ENCODE measurements at places on chromosomes 3 and 15.

DNA sequence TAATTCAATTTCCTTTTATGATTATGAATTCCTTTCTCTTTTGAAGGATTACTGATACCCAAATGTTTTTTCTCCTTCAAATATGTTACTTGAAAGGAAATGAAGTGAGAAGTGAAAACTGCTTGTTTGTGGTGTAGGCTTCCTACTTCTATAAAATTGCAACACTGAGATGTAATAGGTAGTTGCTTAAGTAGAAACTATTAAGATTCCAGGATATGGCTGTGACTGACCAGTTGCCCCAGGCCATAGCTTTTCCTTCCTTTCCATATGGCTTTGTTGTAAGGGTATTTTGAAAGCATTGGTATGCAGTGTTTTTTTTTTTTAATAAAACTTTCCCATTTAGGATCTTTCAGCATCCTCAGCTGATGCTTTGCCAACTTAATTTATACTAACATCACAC lies 28.5 kb downstream of the DNAJC13 start:
- DNase-seq: no peak

- no peak for DNase-seq
Observed at GRCh38 chr3:68667346-68667745, 265.0 kb downstream of the TAFA4 start.

- no peak for DNase-seq
Observed at GRCh38 chr15:33757516-33758232, 210.6 kb upstream of the CHRM5 start.

DNA sequence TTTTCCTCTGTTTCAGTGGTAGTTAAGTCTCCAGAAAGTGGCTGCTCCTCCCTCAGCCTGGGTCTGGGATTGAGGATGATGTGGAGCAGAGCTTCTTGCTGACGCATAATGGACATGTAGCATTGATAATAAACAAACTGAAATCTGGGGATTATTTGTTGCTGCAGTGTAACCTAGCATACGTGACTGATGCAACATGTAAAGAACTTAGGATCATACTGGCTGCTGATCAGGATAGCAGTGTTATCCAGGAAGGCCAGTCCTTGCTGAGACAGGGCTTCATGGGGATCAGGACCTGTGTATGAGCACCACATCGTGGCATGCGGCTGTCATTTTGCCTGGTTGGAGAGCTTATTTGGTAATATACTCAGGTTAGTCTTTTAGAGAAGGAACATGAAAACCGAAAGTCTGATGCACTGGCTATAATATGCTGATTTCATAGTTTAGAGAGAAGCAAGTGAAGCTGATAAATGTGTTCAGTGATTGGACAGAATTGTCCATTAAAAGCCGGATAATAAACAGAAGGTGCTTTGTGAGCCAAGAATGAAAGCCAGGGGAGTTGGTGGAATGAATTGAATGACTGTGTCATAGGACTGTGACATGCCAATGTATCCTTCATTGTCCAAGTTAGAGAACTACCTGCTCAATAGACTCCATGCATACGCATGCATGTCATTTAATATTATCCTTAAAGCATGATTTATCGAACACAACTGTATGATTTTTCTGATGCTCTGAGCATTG lies 4.1 kb downstream of the MINAR1 start:
- no peak for DNase-seq

DNA sequence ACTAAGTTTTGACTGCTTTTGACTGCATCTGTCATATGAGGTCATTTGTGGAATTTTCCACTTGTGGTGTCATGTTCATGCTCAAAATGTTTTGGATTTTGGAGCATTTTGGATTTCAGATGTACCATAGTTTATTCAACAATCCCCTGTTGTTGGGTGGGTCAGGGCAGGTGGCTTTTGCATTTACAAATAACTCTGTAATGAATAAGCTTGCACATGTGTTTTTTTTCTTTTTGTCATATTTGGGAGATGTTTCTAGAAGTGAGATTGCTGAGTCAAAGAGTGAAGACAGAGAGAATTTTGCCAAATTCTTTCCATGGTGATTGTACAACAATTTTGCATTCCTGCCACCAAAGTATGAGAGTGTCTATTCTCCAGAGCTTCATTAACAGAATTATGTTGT lies 62.4 kb upstream of the ADPGK start:
- DNase-seq: no peak

- no peak for DNase-seq
Observed at GRCh38 chr3:170454509-170454908, 35.8 kb downstream of the CLDN11 start.

GRCh38 chr3:79672731-79673130 lies 95.1 kb downstream of the ROBO1 start:
- DNase-seq: no peak

DNA sequence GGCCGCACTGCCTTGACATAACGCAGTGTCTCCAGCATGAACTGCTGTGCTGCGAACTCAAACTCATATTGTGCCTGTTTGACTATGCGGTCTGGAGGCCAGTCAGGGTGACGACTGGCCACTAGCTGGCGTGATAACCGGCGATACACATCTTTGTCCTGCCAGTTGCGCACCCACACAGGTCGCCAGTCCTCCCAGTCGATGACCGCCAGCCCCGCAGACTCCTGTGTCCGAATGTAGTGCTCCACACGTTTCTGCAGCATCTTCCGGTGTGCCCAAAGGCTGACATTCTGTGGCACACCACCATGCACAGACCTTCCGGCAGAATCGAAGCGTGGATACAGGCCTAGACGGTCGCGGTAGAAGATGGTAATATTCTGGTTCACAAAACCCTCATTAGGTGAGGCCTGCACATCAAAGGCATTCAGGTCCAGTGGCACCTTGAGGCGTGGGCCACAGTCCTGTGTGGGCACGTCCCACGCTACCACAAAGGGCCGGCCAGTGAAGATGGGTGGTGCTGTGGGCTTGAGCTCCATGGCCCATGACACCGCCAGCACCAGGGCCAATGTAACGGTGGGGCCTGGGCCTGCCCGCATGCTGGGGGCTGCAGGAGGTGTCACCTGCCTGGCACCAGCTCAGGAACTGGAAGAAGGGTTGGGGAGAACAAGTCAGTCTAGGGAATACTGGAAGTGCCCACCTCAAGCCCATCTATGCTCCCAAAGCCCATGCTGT lies 2.5 kb downstream of the HYAL2 start:
- DNase-seq: no peak

DNA sequence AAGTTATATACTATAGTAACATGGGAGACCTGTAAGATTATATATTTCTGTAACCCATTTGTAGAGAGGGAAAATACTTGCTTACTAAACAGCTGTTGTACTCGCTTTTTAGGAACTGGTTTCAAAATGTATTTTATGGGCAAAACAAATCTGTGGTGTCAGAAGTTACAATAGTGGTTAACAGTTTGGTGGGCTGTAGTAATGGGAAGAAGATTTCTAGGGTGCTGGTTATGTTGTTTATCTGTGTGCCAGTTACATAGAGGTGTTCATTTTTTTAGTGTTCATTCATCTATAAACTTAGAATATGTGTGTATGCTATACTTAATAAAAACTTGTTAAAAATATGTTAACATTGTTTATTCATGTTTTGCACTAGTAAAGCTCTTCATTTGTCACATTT lies 42.1 kb downstream of the RNF111 start:
- no peak for DNase-seq

DNA sequence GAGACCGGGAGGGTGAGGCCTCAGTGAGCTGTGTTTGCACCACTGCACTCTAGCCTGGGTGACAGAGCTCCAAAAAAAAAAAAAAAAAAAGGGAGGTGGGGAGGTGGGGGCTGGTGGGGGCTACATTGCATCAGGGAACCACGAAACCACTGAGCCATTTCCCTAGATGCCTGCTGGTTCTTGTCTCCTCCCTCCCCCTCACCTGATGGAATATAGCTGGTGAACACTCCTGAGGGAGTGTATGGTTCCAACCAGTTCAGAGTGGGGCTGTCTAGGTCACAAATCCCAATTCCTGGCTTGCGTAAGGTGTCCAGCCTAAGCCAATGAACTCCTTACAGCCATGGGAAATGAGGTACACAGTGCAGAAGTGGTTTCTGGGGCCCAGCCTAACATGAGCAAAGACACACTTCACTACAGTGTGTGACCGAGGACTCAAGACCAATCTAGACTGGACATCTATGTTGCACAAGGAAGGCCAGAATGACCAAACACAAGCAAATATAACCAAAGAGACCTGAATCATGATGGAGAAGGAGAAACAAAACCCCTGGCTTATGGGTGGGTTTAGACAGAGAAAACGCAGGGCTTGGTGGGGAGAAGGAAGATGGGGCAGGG lies 39.1 kb upstream of the OSBPL11 start:
- DNase-seq: no peak

DNA sequence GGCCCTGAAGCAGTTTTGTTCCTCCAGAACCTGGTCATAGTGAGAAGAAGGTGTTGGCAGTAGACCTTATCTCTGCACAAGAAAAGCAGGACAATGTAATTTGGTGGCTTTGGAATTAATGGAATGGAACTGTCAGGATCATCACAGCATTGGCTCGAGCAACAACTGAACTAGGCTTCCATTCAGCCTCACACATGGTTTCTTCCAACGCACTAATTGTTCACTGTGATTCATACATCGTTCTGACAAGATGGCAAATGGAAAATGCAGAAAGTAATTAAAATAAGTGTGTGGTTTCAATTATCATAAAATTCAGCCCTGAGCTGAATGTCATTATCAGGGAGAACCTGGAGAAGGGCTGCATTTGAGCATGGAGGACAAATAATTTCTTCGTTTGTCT lies 80.6 kb downstream of the MFSD1 start:
- DNase-seq: no peak

DNA sequence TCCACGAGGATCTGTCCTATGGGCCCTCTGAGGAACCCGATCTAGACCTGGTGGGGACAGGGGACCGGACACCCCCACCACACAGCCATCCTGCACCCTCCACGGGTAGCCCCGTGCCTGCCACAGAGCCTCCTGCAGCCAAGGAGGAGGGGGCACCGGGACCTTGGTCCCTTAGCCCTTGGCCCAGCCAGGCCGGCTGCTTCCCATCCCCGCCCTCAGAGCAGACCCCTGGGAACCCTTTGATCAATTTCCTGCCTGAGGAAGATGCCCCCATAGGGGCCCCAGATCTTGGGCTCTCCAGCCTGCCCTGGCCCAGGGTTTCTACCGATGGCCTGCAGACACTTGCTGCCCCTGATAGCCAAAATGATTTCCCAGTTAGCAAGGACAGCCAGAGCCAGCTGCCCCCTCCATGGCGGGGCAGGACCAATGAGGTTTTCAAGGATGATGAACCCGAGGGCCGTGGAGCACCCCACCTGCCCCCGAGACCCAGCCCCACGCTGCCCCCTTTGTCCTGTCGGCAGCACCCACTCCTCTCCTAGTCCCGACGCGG lies 91.5 kb downstream of the TBC1D2B start:
- DNase-seq: no peak

DNA sequence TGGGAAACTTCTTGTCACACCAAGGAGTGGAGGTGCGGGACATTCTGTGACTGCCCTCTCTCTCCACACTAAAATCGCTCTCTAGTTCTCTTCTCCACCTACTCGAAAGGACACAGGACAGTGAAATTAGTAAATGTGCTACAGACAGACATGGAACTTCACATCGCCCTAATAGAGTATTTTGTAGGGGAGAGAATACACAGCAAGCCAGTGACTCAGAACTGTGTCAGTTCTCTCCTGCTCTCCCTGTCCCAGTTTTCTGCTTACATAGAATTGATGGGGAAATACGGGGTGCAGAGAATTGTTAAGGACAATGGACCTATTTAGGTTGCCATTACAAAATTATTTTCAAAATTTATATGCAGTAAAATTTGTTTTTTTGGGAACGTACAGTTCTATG lies 159.6 kb upstream of the GADL1 start:
- DNase-seq: no peak

- no peak for DNase-seq
Observed at GRCh38 chr3:105195260-105195659, 171.4 kb upstream of the ALCAM start.

DNA sequence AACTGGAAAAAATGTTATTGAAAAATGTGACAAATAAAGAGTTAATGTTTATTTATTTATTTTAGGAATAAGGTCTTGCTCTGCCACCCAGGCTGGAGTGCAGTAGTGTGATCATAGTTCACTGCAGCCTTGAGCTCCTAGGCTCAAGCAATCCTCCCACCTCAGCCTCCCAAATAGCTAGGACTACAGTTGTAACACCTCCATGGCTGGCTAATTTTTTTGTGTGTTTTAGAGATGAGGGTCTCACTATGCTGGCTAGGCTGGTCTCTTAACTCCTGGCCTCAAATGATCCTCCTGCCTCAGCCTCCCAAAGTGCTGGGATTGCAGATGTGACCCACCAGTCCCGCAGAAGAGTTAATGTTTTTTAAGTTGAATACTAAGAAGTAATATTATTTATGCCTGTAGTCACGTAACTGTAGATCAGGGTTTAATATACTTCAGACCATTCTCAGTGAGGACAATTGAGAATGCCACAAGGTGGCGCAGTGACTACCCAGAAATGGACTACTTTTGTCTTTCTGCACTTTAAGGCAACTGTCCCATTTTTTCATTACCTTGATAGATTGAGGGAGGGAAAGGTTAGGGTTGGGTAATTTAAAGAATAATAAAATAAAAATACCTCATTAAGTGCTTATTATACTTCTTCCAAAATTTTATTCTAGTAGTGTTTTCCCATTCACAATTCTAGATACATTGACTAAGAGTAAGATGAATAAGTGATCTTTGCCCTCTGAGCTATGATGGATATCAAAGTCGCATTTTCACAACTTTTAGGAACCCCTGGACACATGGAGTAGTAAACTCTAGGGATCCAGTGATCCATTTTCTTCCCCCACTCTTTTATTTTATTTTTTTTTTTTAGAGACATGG lies 6.0 kb downstream of the MUC13 start:
- peak; percentile 21 for DNase-seq

- peak; percentile 22 for DNase-seq
Observed at GRCh38 chr3:140910860-140911259, 30.8 kb upstream of the SLC25A36 start.

DNA sequence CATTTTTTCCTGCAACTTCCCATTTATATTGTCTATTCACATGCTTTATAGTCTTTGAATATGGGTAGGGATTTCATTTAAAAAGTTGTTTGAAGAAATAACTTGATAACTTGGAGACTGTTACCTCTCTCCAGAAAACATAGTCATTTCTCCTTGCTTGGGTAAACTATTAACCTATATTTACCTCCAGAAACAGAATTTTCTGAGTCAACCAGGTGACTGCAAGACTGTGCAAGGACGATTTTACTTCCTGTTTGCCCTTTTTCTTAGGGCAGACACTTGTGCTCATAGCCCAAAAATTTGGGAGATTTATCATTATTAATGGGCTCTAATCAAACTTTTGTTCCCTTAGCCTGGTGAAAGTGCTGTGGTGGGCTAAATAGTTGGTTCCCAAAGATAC lies 14.3 kb upstream of the MOBP start:
- DNase-seq: no peak
